ENCODE measurements at places on chromosomes 2 and 18.

- DNase-seq: no peak
These were observed 29.6 kb downstream of the NEMP2 start for GRCh38 chr2:190504912-190505311.

DNA sequence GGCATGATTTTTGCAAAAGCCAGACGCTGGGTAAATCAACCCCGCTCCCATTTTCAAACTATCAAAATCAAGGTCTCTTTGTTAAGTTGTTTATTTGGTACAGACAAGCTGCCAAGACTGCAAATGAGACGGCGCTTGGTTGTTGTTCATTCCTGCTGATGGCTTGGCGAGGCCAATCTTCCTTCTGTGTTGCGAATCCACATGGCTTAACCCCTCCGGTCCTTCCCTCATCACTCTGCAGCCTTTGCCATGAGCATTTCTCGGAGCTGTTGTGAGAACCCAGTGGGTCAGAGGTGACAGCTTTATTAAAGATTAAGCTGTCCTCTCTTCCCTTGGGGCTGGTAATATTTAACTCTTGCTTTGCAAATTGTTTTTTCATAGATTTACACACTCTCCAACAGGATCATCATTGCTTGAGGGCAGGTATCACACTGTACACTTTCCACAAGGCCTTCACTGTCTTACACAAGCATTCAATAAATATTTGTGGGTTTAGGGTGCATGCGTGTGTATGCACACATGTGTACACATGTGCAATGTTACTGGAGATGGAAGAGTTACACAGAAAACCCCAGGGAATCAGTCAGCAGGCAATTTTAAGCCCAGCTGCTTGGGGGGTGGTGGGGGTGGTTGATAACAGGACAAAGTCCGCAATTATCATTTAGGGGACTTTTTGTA, 27.8 kb upstream of the KCNF1 start:
- no peak for DNase-seq

GRCh38 chr18:57586251-57587049, at the start of gene FECH:
Gene FECH (minus strand): TSS chr18:57586702. CDS start chr18:57586620, 82 bp downstream.
- DNase-seq: peak; percentile 70

DNA sequence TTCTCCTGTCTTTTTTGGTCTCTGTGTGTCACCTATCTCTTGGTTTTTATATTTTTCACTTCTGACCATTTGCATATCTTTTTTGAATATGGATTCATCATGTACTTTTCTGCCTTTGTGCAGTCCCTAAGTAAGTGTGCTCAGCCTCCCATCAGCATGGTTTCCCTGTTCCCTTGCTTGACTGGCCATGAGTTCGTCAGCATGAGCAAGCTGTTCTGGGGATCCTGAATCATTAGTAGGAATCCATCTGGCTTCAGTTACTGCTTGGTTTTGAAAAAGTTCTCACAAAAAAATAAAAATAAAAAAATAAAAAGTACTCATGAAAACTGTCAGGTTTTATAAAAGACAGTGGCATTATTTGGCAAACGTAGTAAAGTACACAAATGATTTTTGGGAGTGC, 144.1 kb downstream of the NCOA1 start:
- DNase-seq: no peak

GRCh38 chr2:113879457-113879856, 10.4 kb upstream of the ACTR3 start:
- DNase-seq: no peak

GRCh38 chr18:47794725-47795433, 135.6 kb downstream of the SMAD2 start:
- no peak for DNase-seq

DNA sequence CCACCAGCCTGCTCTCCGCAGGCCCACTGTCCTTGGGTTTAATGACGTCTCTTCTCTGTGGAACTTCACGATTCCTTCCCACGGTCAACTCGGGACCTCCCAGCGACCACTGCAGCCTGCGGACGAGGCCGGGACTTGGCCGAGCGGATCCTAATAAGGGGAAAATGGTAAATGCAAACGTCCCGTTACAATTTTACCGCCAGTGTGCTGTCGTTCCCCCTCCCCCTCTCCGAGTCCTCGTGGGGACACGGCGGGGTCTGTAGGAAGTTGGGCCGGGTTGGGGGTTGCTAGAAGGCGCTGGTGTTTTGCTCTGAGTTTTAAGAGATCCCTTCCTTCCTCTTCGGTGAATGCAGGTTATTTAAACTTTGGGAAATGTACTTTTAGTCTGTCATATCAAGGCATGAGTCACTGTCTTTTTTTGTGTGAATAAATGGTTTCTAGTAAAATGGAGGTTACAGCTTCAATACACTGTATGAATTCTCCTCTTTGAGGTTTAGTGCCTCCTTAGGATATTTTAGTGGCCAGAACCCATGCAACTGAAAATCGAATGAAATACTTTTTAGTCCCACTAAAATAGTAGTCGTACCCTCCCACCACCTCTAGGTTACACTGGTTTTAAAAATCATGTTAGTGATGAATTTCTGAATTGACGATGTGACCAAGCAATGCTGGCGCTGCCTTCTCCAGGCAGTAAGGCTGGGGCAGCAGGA, 2.3 kb downstream of the HOXD11 start:
- no peak for DNase-seq

GRCh38 chr2:98522854-98523253, 78.2 kb downstream of the INPP4A start:
- DNase-seq: no peak

All from CD4-positive, alpha-beta T cell (primary cell).